ENCODE measurements at places on chromosomes 5 and 9. TPM values are rescaled to one million over a fixed set of nuclear protein-coding genes. Genes with fewer than 3 reads are reported as not detected.

FAT2 gene
- 180 TPM for total RNA-seq

FSTL4 gene
- total RNA-seq = 0.33 TPM

C5orf24 gene
- 18.2 TPM for total RNA-seq

FOXD1 gene
- total RNA-seq = 3.0 TPM

SLC25A2 gene
- not detected for total RNA-seq

ROR2 gene
- total RNA-seq = 0.85 TPM

MARCHF11 gene
- total RNA-seq = not detected

NMUR2 gene
- not detected for total RNA-seq

MBLAC2 gene
- 4.9 TPM for total RNA-seq

C9orf153 gene
- total RNA-seq = not detected

IGFBPL1 gene
- 1.5 TPM for total RNA-seq

ITGA1 gene
- total RNA-seq = 0.79 TPM

SEMA6A gene
- 1.2 TPM for total RNA-seq

SIT1 gene
- total RNA-seq = not detected

FAM200C gene
- total RNA-seq = 2.8 TPM

ABO gene
- 0.42 TPM for total RNA-seq

CAAP1 gene
- total RNA-seq = 20.9 TPM

OBP2B gene
- not detected for total RNA-seq

TAF1L gene
- total RNA-seq = not detected

SPATA9 gene
- 0.28 TPM for total RNA-seq

PCDHGA4 gene
- total RNA-seq = 0.23 TPM

GKAP1 gene
- 3.5 TPM for total RNA-seq

FBP2 gene
- total RNA-seq = not detected

NUDT12 gene
- total RNA-seq = 13.8 TPM

CA9 gene
- total RNA-seq = 39.5 TPM

POU5F2 gene
- total RNA-seq = 0.33 TPM

DELE1 gene
- 32.1 TPM for total RNA-seq

PCDHA8 gene
- total RNA-seq = not detected

GFPT2 gene
- 3.9 TPM for total RNA-seq

C5orf22 gene
- 12.1 TPM for total RNA-seq

PLAC8L1 gene
- total RNA-seq = not detected

NLN gene
- total RNA-seq = 19.6 TPM

SHISAL2B gene
- total RNA-seq = not detected

DOK3 gene
- 1.9 TPM for total RNA-seq

MAN1B1 gene
- total RNA-seq = 62.8 TPM

C9orf50 gene
- not detected for total RNA-seq

KCNIP1 gene
- total RNA-seq = not detected

FABP6 gene
- 0.56 TPM for total RNA-seq

CDC20B gene
- not detected for total RNA-seq

SHOC1 gene
- total RNA-seq = 0.19 TPM

CD14 gene
- 0.35 TPM for total RNA-seq

SLC6A7 gene
- total RNA-seq = not detected

HRH2 gene
- total RNA-seq = not detected

ARHGEF37 gene
- 14.7 TPM for total RNA-seq

CCDC112 gene
- 4.3 TPM for total RNA-seq

Measured in airway epithelial cell (primary cell).